ENCODE measurements at places on chromosomes 4 and X.
A peak's percentile ranks its signal among the peaks of the same experiment; 100 is the strongest.

GRCh38 chr4:76690011-76690905 is 207.7 kb downstream of the SOWAHB start:
- peak; percentile 53 for DNase-seq

GRCh38 chrX:119251386-119251785 is 15.3 kb downstream of the PGRMC1 start:
- DNase-seq = no peak

- DNase-seq = no peak
These were observed 802.6 kb downstream of the PDHA2 start for GRCh38 chr4:96642490-96642889.

- DNase-seq = no peak
These were observed 81.5 kb upstream of the PSAPL1 start for GRCh38 chr4:7516096-7516772.

DNA sequence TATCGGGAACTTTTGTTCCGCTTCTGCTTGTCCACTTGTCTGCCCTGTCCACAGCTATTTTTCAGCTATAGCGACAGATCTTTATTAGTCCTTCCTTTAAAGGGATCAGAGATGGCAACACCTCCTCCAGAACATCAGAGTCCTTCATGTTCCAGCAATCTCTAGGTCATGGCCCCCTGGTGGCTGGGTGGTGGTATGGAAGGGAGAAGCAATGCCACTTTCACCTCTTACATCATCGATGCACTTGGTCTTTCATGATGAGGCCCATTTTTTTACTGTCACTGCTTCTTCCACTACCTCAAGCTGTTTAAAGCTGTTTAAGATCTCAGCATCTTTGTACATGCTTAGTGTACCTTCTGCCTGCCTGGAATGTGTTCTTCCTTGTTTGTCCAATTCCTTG is 106.7 kb downstream of the ARHGAP6 start:
- DNase-seq = peak; percentile 6

- peak; percentile 48 for DNase-seq
These were observed 61.1 kb upstream of the ARSJ start for GRCh38 chr4:114040319-114041116.

DNA sequence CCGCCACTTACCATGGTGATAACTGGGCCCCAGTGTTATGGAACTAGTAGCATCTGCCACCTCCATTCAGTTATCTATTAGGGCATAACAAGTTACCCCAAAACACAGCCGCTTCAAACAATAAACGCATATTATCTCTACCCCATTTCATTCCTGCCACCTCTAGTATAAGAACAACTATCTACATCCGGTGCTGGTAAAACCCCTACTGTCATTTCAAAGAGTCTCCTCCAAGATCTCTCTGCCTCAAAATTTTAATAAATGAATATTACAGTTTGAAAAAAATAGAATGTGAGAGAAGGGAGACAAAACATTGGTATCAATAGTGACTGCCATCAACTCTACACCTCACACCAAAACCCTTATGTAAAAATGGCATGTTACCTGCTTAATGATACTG is 35.5 kb upstream of the RBPJ start:
- DNase-seq = no peak

DNA sequence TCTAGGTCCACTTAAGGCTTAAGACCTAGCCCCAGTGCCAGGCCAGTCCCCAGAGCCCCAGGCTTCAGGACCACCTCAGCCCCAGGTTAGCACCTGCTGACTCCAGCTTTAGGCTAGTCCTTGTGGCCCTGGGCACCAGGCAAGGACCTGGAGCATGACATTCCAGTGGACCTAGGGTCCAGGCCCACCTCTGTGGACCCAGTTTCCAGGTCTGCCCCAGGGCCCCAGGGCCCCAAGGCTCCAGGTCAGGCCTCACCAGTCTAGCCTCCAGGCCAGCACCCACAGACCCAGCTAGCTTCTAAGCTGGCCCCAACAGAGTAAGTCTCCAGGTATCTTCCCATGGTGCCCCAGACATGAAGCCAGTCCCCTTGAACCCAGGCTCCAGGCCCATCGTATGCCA is 97.5 kb downstream of the QRFPR start:
- no peak for DNase-seq

Measured in mesenchymal stem cell (in vitro differentiated cells and primary cell).